Activated naive CD4-positive, alpha-beta T cell (primary cell): ENCODE measurements at places on chromosomes 3 and 15.

- DNase-seq: no peak
Observed at GRCh38 chr3:113981803-113982202, 34.0 kb downstream of the ZDHHC23 start.

DNA sequence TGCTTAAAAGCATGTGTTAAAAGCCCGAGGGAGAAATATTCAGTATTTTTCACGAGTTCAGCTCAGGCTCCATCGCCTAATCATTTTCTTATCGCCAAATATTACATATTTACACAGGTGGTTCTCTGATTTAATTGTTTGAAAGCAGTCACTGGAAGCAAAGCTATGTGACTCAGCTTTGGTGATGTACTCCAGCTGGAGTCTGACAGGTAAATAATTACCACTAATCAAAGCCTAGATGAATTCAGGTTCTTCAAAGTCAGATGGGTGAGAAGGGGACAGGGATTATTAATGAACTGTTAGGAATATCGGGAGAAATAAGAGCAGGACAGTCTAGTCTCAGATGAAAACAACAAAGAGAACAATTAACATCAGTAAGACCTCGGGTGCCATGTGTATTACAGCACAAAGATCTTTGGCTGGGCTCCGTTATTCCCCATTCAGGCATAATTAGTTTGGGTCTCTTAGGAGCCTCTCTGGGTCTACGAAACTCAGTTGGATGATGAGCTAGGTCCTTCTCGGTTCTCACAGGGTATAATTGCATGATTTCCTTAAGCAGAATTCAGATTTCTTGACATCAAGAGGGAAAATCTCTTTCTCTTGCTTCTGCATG is 331.7 kb upstream of the ADAMTS9 start:
- DNase-seq: no peak

DNA sequence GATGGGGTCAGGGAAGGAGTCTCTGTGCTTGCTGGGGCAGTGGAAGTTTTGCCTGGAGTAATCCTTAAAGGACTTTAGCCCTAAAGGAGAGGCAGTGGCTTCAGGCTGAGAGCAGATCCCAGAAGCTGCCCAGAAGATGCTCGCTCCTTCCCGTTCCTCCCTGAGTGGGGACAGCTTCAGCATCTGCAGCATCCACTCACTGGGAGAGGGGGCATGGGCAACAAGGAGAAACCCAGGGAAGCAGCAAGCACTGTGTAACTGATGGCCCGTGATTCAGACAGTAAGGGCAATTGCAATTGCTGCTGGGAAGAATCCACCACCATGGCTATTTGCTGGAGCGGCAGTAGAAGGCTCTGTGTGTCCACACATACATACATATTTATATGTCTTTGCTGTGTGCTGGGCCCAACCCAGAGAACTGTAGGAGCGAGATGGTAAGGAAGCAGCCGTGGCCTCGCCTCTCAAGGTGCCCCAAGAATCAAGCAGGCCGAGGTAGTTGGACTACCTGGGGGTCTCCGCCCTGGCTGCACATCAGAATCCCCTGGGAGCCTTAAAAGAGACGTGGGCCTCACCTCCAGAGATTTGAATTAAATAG is 5.8 kb upstream of the PAQR5 start:
- no peak for DNase-seq

GRCh38 chr3:114043205-114043604 is 13.1 kb downstream of the CCDC191 start:
- DNase-seq: no peak

- DNase-seq: no peak
Observed at GRCh38 chr3:178087376-178087775, 448.9 kb upstream of the KCNMB2 start.

DNA sequence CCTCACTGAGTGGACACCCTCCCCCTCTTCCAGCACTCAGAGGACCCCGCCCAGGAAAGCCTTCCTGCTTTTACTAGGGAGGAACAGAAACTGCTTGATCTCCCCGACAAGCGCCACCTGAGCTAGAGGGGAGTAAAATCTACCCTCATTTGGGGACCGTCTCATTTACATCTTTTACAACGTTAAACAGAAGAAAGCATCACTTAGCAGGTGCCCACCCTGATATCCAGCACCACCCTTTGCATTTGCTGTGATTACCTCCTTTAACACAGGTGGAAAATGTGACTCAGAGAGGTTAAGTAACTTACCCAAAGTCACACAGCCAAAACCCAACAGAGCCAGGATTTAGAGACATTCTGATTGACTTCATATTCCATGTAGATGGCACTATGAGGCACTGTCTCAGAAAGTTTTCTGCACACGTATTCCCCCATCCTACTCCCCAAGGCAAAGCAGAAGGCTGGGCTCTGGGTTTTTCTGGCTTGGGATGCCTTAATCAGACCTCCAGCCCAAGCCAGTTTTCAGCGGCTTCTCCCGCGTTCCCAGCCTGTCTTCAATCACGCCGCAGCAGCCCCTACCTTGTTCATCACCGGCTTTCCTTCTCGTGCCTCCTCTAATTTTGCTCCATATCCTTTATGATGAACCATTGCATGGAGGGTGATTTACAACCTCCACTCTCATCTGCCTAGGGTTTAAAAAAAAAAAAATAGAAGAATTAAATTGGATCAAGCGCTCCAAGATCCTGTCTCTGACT is 314.6 kb upstream of the PROK2 start:
- no peak for DNase-seq

DNA sequence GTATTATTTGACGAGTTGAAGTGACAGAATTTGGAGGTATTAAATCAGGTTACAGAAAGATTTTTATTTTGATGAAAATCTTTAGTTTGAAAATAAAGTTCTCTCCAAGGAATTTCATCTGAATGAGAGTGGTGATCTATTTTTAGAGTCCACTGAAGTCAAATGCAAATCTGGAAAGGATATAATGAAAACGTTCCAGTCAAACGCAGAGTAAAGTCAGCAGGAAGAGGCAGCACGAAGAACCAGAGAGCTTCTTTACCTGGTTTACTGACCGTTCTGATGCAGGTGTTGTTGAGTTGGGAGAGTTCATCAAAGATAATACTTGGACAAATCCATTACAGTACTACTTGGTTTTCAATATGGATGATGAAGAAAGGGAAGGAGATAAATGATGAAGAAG is 8.7 kb downstream of the P2RY14 start:
- DNase-seq: no peak

GRCh38 chr3:187161556-187161955 is 22.3 kb upstream of the RPL39L start:
- DNase-seq: no peak

DNA sequence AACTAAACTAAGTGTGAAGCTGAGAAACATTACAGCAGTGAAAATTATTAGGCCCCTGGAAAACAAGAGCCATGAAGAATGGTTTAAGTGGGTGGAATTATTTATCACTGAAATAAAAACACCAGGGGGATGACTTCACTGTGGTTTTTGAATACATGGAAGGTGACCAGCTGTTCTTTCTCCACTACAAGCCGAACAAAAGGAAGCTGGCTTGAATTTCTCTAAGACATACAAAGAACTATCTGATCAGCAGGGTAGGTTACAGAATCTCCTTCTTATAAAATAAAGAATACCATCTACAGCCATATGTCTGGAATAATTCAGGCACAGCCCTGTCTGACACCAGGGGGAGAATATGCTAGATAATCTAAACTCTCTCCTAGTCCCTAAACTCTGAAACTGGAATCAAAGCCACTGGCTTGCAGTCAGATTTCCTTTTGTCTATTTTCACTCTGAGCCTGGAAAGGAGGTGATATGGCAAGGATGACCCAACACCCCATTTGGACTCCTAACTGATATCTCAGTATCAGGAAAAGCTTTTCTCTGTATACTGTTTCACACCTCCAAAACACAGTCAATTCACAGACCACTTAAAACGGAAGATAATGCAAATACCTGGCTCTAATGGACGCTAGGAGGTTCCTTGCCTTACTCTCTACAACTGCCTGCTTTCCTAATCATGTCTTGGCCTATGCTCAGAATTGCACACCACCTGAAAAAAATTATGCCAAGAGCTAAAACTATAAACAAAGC is 31.2 kb downstream of the SPATA12 start:
- no peak for DNase-seq

- no peak for DNase-seq
Observed at GRCh38 chr3:38644662-38645053, 4.8 kb downstream of the SCN5A start.

GRCh38 chr15:29952225-29952624 is 130.0 kb upstream of the TJP1 start:
- DNase-seq: no peak

- DNase-seq: no peak
Observed at GRCh38 chr3:37819591-37819990, 42.1 kb upstream of the CTDSPL start.

DNA sequence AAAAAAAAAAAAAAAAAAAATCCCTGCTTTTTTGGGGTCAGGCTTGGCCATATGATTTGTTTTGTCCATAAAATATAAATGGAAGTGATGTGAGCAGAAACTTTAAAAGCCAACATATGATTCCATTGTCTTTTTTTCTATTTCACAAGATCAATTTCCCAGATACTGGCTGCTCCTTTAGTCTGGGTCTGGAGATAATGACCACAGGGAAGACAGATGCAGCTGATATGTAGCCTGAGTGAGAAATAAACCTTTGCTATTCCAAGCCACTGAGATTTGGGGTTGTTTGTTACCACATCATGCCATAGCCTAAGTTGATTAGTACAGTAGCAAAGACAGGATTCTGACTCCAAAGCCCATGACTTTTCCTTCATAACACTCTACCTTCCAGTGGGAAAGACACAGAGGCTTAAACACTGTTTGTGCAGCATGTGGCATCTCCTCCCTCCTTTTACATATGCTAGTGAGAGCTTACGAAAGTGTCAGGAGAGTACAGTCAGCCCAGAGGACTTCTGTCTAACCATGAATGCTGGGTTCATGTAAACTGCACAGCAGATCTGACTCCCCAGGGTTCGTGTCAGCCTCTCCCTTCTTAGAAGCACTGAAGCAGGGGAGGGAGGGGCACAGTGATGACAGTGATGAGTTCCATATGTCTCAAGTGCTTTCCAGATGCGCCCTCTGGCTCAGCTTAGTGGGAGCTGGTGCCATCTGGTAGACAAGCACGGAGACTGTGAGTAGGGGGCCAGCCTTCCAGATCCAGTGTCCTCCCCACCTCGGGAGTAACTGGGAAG is 36.7 kb upstream of the SLC7A14 start:
- DNase-seq: no peak

- DNase-seq: no peak
Observed at GRCh38 chr3:124281453-124282316, 289.8 kb upstream of the ROPN1 start.

DNA sequence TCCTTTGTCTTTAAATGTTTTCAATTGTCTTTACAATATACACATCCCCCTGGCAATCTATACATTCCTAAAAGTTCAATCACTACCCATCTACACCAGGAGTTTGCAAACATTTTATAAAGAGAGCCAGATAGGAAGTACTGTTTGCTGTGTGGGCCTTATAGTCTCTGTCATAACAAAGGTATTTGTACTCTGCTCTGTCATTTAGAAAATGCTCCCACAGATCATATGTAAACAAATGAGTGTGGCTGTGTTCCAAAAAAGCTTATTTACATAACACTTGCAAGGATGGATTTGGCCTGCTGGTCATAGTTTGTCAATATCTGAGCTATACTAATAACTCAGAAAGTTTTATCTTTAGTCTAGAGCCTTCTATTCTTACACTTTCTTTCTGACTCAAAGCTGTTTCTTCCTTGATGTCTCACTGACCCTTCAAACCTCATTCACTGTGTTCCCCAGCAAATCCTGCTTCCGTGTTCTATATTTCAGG is 511.9 kb downstream of the GBE1 start:
- DNase-seq: no peak

DNA sequence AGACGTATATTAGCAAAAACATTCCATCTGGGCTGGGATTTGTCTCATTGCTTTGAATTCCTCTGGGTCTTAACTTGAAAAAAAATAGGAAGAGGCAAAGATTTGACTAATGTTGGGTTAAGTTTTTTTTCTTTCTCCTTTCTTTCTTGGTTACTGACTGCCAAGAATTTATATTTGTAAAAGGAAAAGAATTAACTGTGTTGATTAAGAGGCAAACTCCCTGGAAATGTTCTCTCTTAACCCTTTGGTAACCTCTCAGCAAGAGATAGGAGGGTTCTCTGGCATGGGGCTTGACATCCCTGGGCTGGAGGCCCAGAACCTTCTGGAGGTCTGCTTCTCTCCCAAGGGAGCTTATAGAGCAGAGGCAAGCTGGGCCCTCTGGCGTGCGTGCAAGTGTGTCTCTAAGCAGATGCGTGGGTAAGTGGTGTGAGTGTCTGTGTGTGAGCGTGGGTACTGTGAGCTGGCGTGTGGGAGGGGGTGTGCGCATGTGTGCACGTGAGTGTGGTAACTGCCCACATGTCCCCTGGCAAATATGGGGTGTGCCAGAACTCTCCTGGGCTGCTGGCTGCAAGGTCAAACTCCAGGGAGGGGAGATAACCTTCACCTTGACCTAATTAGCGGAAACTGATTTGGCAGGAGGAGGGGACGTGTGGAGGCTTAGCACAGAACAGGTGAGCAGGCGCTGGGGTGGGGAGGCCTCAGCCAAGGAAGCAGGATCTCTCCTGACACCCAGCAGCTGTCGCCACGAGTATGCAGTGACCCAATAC is 49.4 kb upstream of the MAGEF1 start:
- DNase-seq: no peak

GRCh38 chr3:95148107-95148506 is 1085.2 kb downstream of the NSUN3 start:
- no peak for DNase-seq

GRCh38 chr15:99427668-99428361 is 138.0 kb upstream of the MEF2A start:
- no peak for DNase-seq
